ENCODE measurements at places on chromosomes 5 and 9.

DNA sequence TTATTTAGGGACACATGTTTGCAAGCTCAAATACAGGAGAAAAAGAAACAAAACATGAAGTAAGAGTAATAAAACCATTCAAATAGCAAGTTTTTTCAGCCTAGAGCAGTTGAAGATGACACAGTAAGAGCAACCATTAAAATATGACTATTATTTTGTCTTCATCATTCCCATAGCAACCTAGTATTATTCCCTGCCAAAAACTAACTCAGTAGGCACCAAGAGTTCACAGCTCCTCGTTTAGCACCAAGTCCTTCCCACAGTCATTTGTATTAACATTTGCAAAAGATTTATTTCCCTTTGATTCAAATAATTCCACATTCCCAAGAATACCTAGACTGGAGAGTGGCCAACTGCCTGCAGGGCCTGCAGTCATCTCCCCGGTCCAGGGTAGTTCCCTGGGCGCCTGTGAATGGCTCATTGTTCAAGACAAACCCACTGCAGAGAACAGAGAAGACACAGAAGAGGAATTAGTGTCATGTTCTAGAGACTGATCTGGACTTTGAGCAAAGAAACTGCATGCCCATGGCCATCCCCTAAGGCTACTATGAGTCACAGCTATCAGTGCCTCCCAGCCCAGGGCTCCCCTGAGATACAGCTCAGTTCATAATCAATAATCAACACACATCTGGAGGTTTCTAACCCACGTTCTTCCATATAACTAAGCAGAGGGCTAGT lies 139.1 kb upstream of the MAP3K1 start:
- DNase-seq = no peak

DNA sequence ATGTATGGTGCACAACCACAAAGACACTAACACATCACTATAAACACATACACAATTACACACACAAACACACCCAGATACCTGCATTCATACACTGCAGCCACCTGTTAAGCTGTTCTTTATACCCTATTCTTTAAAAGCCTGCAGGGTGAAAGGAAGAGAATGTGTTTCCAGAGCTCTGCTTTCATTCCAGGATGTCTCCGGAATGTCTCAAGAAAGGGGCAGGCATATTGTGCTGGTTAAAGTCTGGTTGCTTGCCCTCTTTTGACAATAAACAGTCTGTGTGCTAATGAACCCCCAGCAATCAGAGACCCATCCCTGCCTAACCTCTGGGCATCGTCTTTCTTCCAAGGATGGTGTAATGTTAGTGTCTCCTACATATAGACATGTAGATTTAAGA lies 181.6 kb downstream of the EPB41L4A start:
- DNase-seq = no peak

GRCh38 chr5:15598294-15598902 lies 98.4 kb downstream of the FBXL7 start:
- DNase-seq = peak; percentile 10

GRCh38 chr9:114214686-114215414 lies 59.5 kb downstream of the COL27A1 start:
- DNase-seq = no peak

DNA sequence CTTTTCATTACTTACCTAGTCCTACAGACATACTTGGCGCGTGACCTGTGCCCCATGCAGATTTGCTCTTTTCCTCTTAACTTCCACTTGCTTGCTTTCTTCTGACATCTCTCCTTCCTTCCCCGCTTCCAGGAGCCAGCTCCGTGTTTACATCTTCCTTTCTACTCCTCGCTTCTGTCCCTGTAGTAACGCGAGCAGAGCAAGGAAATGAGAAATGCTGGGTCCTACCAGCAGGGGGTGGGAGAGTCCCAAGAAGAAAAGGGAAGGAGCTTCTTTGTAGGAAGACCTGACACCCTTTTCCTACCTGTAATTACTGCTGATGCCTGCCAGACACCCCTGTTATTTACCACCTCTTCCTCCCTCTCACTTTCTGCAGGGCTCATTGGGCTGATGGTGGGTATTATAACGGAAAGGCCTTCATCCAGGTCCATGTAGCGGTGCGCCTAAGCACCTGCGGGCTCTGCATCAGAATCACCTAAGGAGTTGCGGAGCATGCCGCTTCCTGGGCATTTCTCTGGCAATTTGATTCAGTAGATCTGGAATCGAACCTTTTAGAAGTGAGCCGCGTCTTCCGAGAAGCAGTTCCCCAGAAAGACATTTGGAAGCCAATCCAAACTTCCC lies 1260.8 kb upstream of the WWC1 start:
- no peak for DNase-seq

Data from activated CD8-positive, alpha-beta T cell treated with anti-CD3 and anti-CD28 coated beads for 36 hours (primary cell).